Keratinocyte (primary cell): ENCODE measurements at places on chromosomes 6 and 20.

- no peaks in the 10 kb centered on the region for H3K4me1 ChIP-seq
- H3K27me3 ChIP-seq = no peaks in the 10 kb centered on the region
- H3K4me3 ChIP-seq = no peak overlapping the region
These were observed 147.9 kb downstream of the RNGTT start for GRCh38 chr6:88815491-88815890.

DNA sequence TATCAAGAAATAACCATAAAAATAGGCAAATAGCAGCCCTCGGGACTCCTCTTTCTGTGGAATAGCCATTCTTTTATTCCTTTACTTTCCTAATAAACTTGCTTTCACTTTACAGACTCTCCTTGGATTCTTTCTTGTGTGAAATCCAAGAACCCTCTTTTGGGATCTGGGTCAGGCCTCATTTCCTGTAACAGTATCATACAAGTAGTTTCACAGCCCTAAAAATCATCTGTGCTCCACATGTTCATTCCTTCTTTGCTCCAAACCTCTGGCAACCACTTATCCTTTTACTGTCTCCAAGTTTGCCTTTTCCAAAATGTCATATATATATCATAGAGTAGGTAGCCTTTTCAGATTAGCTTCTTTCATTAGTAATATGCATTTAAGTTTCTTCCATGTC is 13.5 kb upstream of the NT5E start:
- no peaks in the 10 kb centered on the region for H3K36me3 ChIP-seq
- no peak overlapping the region for H3K4me3 ChIP-seq
- no peaks in the 10 kb centered on the region for H3K4me1 ChIP-seq
- H3K27ac ChIP-seq = no peak overlapping the region
- no peak for DNase-seq
- H3K27me3 ChIP-seq = no peaks in the 10 kb centered on the region

GRCh38 chr6:44203955-44204354 is 12.8 kb upstream of the MYMX start:
- H3K36me3 ChIP-seq = no peaks in the 10 kb centered on the region
- DNase-seq = no peak
- H3K4me1 ChIP-seq = peaks cover 37% of the 10 kb centered on the region
- H3K4me3 ChIP-seq = no peak overlapping the region

DNA sequence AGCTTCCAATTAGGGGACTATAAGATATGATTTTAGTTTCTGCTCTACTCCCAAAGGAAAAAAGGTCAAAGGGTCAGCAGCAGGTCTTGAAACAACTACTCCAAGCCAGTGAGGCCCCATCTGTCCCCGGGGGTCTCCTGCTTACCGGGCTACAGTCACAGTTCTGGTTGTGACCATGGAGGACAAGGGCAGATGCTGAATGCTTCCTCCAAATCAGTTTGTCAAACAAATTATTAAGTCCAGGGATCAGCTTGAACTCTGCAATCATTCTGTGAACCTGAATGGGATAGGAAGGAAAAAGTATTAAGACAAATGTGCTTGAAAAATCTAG is 60.2 kb downstream of the MYH7B start:
- peaks cover 47% of the 10 kb centered on the region for H3K36me3 ChIP-seq
- no peaks in the 10 kb centered on the region for H3K4me1 ChIP-seq
- H3K27me3 ChIP-seq = no peaks in the 10 kb centered on the region
- no peak overlapping the region for H3K27ac ChIP-seq

DNA sequence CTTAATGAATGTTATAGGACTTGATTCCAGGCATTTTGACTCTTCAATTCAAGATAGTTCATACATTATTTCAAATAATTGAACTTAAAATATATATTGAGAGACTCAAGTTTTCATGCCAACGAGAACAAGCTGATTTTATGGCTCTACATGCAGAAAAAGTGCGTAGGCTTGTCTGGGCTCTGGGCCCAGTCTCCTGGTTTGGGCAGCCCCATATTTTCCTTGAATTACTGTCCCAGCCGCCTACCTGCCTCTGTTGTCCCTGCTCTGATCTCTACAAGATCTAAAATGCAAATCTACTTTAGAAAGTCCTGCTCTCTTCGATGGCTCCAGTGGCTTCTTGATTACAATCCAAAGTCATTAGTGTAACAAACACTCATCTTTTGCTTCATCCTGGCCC is 537.4 kb upstream of the CHD6 start:
- no peak for DNase-seq
- no peaks in the 10 kb centered on the region for H3K36me3 ChIP-seq
- H3K27me3 ChIP-seq = no peaks in the 10 kb centered on the region
- no peak overlapping the region for H3K4me3 ChIP-seq

GRCh38 chr20:5222919-5223634 is 93.7 kb downstream of the PROKR2 start:
- DNase-seq = peak; percentile 11
- no peaks in the 10 kb centered on the region for H3K27me3 ChIP-seq
- H3K4me1 ChIP-seq = peaks cover 8% of the 10 kb centered on the region
- no peak overlapping the region for H3K27ac ChIP-seq
- H3K36me3 ChIP-seq = no peaks in the 10 kb centered on the region

- no peak overlapping the region for H3K4me3 ChIP-seq
- no peaks in the 10 kb centered on the region for H3K4me1 ChIP-seq
- no peak for DNase-seq
- H3K27me3 ChIP-seq = peaks cover 37% of the 10 kb centered on the region
These were observed 12.9 kb upstream of the PTGIS start for GRCh38 chr20:49580813-49581174.

GRCh38 chr6:111781041-111781708 is 92.1 kb downstream of the FYN start:
- H3K4me1 ChIP-seq = peaks cover 25% of the 10 kb centered on the region
- no peaks in the 10 kb centered on the region for H3K36me3 ChIP-seq

DNA sequence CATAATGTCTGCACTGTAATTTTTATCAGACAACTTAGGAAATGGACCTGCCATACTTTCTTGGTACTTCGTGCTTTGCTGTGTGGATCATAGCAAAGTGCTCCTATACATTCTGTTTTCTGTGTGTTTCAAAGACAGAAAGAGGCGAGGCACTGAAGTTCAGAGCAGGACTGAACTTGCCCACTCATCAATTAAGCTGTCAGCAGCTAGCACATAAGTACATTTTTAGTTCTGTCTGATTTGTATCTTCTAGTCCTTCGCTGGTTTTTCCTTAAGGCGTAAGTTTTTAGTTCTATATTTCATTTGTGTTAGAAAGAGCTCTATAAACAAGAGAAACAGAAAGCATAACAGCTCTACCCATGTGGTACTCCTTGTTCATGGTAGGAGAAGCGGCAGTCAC is 42.1 kb downstream of the MAP3K4 start:
- peaks cover 48% of the 10 kb centered on the region for H3K4me1 ChIP-seq
- H3K27ac ChIP-seq = peak overlapping the region; percentile 76
- H3K36me3 ChIP-seq = no peaks in the 10 kb centered on the region

DNA sequence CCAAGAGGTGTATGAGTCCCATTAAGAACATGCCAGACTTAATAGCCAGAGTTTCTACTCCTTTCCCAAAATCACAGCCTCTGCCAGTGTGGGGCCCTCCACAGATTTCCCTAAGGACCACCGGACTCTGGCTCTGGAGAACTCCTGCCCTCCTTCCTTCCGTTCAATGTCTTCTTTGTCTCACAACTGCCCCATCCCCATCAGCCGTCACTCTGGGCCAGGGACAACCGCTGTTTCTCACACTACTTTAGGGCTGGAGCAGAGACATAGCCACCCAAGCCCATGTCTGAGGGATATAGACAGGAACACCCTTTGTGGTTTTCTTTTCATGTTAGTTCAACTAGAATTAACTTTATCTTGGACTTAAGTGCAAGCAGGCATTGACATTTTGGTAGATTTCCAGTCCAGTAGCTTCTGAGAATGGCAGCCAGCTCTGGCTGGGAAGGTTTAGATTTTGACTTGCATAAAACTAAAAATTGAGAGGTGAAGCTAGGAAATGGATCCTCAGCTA is 6.7 kb upstream of the ACSS1 start:
- H3K4me3 ChIP-seq = no peak overlapping the region
- H3K27ac ChIP-seq = no peak overlapping the region
- H3K4me1 ChIP-seq = no peaks in the 10 kb centered on the region
- no peaks in the 10 kb centered on the region for H3K36me3 ChIP-seq
- peaks cover 63% of the 10 kb centered on the region for H3K27me3 ChIP-seq

DNA sequence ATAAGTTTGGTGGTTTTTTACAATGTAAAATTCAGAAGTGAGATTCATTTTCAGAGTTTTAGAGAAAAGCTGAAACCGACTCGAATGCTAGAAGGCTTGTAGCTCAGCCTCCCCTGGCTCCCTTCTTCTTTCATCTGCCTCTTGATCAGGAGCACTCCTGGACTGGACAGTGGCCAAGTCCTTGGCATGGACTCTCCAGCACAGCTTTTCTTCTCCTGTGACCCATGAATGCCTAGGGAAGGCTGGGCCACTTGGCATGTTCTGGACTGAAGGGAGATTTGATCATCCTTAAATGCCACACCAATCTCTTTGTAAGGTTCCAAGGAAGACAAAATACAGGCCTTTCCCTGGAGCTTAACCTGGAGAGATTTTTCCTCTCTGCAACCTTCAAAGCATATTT is 384.0 kb upstream of the SASH1 start:
- H3K36me3 ChIP-seq = no peaks in the 10 kb centered on the region
- no peak for DNase-seq
- H3K4me1 ChIP-seq = no peaks in the 10 kb centered on the region
- no peak overlapping the region for H3K27ac ChIP-seq
- no peaks in the 10 kb centered on the region for H3K27me3 ChIP-seq
- H3K4me3 ChIP-seq = no peak overlapping the region

DNA sequence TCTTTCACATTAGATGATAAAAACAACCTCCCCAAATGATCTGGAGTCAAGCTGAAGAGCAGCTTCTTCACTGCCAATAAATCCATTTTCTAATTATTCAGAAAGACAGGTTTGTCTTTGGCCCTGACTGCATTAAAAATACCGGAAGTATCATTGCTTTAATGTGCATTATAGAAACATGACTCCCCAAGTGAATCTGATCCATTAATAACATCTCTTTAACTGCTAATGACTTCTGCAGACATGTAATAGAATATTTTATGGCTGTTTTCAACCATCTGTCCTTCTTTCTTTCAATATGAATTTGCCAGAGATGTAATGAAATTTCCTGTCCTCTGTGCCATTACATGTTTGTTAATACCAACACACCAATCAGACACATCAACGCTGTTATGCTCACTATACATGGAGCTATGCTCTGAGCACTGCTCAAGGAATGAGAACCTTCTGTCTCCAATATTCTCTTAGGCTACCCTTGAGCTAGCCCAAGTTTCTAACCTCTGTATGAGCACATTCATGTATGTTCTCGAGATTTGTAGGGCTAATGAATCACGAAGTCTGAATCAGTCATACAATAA is 87.8 kb downstream of the LYRM4 start:
- H3K27me3 ChIP-seq = no peaks in the 10 kb centered on the region
- H3K27ac ChIP-seq = no peak overlapping the region
- no peak overlapping the region for H3K4me3 ChIP-seq
- H3K36me3 ChIP-seq = no peaks in the 10 kb centered on the region
- H3K4me1 ChIP-seq = peaks cover 13% of the 10 kb centered on the region

GRCh38 chr6:156423829-156424228 is 353.3 kb upstream of the ARID1B start:
- H3K27me3 ChIP-seq = no peaks in the 10 kb centered on the region
- peaks cover 8% of the 10 kb centered on the region for H3K4me1 ChIP-seq
- H3K27ac ChIP-seq = no peak overlapping the region
- H3K36me3 ChIP-seq = no peaks in the 10 kb centered on the region
- H3K4me3 ChIP-seq = no peak overlapping the region
- no peak for DNase-seq

- DNase-seq = no peak
- H3K4me1 ChIP-seq = peaks cover 15% of the 10 kb centered on the region
- peak overlapping the region; percentile 66 for H3K27ac ChIP-seq
- H3K36me3 ChIP-seq = no peaks in the 10 kb centered on the region
- H3K4me3 ChIP-seq = peak overlapping the region; percentile 68
These were observed 773 bp downstream of the SMAP1 start for GRCh38 chr6:70668499-70668812.

- H3K4me1 ChIP-seq = peaks cover 65% of the 10 kb centered on the region
- H3K36me3 ChIP-seq = no peaks in the 10 kb centered on the region
- DNase-seq = no peak
These were observed 81.3 kb upstream of the SIRPA start for GRCh38 chr20:1813674-1814635.

GRCh38 chr6:14252271-14252850 is 134.8 kb downstream of the CD83 start:
- no peak overlapping the region for H3K27ac ChIP-seq
- no peak overlapping the region for H3K4me3 ChIP-seq
- DNase-seq = no peak

DNA sequence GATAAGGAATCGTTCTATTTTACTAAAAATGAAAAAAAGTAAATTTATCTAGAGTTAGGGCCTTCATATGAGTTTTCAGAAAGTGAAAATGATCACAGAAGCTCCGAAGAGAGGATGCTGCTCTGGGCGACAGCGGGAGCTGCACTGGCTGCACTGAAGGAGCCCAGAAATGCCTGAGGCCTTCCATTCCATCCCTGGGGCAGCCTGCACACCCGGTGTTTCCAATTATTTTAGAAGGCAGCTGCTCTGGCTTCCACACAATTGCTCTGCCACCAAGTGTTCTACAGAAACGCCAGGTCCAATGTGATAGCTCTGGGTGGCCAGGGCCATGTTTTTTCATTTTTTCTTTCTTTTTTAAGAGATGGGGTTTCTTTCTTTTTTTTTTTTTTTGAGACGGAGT is 3.6 kb downstream of the DTNBP1 start:
- H3K4me3 ChIP-seq = no peak overlapping the region
- peaks cover 3% of the 10 kb centered on the region for H3K4me1 ChIP-seq
- no peak for DNase-seq
- no peaks in the 10 kb centered on the region for H3K36me3 ChIP-seq

DNA sequence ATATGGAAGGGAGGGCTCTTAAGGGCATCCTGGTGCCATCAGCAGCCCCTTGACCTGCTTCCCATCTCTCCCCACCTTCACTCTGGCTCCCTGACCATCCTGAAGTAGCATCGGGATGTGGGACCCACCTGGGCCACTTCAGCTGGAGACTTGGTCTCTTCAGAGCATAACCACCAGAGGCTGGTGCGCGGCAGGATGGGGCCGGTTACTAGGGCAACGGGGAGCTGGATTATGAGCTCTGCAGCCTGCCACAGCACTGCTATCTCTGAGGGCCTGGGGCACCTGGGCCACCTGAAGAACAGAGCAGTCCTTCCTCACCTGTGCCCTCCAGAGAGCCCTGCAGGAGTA is 79.7 kb downstream of the SYNJ2 start:
- H3K36me3 ChIP-seq = peaks cover 2% of the 10 kb centered on the region
- peak overlapping the region; percentile 90 for H3K27ac ChIP-seq
- no peak for DNase-seq
- no peak overlapping the region for H3K4me3 ChIP-seq
- peaks cover 36% of the 10 kb centered on the region for H3K4me1 ChIP-seq

DNA sequence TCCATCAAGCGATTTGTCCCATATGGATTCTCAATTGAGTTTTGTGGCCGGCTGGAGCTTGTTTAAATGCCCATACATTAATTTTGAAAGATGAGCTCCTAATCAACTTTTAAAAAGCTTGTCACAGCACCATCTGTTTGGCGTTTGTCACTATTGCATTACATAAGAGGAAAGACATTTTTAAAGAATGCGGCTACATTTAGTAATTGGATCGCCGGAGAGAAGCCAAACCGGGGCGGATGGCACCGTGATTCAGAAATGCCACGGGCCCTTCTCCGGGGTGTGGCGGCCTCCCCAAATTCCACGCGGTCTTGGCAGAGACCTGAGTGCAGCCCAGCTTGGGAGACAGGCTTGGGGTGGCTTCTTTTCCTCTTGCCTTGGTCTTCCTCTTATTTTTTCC is 67.7 kb upstream of the ZNFX1 start:
- peak overlapping the region; percentile 67 for H3K27ac ChIP-seq
- no peaks in the 10 kb centered on the region for H3K36me3 ChIP-seq
- H3K4me3 ChIP-seq = peak overlapping the region; percentile 44
- DNase-seq = peak; percentile 66
